ENCODE measurements at places on chromosomes 6 and 20. TPM values are rescaled to one million over a fixed set of nuclear protein-coding genes. Genes with fewer than 3 reads are reported as not detected.

DNA sequence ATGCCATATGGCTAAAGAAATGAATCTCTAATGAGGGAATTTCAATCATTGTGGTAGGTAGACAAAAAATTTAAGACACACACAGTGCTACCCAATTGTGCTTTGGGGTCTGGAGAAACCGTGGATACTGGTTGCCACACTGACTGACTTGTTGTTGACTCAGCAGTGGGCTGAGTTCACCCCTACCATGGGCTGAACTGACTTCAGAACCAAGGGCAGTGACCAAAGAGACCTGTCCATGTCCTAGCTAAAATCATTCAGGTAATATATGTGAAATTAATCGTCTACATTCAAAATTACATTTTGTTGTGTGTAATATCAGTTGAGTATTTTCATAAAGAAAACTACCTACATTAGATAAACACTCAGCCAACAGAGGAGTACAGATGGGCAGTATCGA lies 131.6 kb downstream of the PDE7B start:
- no peaks in the 10 kb centered on the region for H3K36me3 ChIP-seq
- no peaks in the 10 kb centered on the region for H3K4me1 ChIP-seq
- no peak overlapping the region for H3K4me3 ChIP-seq
- H3K27ac ChIP-seq = no peak overlapping the region
- H3K27me3 ChIP-seq = no peaks in the 10 kb centered on the region
- no peak for DNase-seq

- H3K4me3 ChIP-seq = no peak overlapping the region
- H3K4me1 ChIP-seq = peaks cover 8% of the 10 kb centered on the region
- no peak for DNase-seq
- peaks cover 9% of the 10 kb centered on the region for H3K36me3 ChIP-seq
Observed at GRCh38 chr6:7121700-7122241, 14.0 kb downstream of the RREB1 start.

- H3K27ac ChIP-seq = no peak overlapping the region
- no peaks in the 10 kb centered on the region for H3K27me3 ChIP-seq
- H3K4me3 ChIP-seq = no peak overlapping the region
Observed at GRCh38 chr6:17152703-17153102, 50.9 kb downstream of the STMND1 start.

GRCh38 chr20:19211661-19212468 lies 577 bp upstream of the SLC24A3 start:
- H3K4me3 ChIP-seq = no peak overlapping the region
- no peaks in the 10 kb centered on the region for H3K36me3 ChIP-seq
- peaks cover 9% of the 10 kb centered on the region for H3K27me3 ChIP-seq
- DNase-seq = no peak
- no peak overlapping the region for H3K27ac ChIP-seq

DNA sequence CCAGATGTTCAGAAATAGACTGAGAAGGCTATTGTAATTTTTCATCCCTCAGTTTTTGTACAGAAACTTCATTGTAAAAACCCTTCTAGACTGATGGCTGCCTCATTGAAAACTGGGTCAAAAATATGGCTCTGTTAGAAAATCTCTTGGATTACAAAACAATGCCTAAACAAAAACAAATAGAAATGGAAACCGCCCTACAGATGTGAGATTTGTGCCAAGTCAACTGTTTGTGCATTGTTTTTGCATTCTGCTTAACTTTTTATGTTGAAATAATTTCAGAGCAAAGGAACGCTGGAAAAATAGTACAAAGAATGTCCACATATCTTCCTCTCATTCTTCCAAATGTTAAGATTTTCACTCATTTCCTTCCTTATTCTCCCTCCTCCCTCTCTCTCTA lies 425.1 kb downstream of the FOXA2 start:
- H3K4me1 ChIP-seq = no peaks in the 10 kb centered on the region
- no peak for DNase-seq
- H3K27me3 ChIP-seq = no peaks in the 10 kb centered on the region

DNA sequence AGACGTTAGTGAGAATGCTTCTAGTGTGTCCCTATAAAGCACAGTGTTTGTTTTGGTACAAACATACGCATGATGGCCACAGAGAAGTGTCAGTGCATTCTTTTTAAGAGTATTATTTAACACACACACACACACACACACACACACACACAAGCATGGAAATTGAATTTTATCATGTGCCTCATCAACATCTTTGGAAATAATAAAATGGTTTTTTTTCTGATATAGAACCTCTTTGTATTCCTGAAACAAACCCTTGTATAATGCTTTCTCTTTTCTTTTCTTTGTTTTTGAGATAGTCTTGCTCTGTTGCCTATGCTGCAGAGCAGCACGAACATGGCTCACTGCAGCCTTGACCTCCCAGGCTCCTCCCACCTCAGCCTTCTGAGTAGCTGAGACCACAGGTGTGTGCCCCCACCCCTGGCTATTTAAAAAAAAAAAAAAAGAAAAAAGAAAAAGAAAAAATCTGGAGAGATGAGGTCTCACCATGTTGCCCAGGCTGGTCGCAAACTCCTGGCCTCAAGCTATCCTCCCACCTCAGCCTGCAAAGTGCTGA lies 116.2 kb upstream of the SYNDIG1 start:
- no peak overlapping the region for H3K27ac ChIP-seq
- no peak for DNase-seq
- H3K4me3 ChIP-seq = no peak overlapping the region

DNA sequence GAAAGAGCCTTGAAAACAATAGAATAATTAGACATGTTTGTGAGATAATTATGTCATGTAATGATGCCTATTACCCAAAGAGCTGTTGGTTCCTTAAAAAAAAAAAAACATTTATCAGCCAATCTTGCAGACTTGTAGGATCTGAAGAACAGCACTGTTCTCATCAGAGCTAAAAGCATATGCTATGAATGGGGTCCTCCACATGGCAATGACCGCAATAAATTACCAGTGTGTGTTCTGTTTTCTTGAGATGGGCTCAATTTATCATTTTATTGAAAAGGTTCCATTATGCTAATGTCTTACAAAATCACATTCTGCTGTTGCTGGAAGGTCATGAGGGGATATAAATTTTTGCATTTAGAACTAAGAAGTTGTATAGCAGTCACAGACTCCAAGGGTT lies 484.7 kb downstream of the PRKN start:
- H3K4me3 ChIP-seq = no peak overlapping the region
- no peak overlapping the region for H3K27ac ChIP-seq
- no peaks in the 10 kb centered on the region for H3K4me1 ChIP-seq
- H3K27me3 ChIP-seq = no peaks in the 10 kb centered on the region

GRCh38 chr6:21587179-21587960 lies 6.2 kb upstream of the SOX4 start:
- peaks cover 4% of the 10 kb centered on the region for H3K4me1 ChIP-seq
- no peaks in the 10 kb centered on the region for H3K36me3 ChIP-seq
- no peaks in the 10 kb centered on the region for H3K27me3 ChIP-seq
- peak overlapping the region; percentile 79 for H3K4me3 ChIP-seq

Gene XKR7
- not detected for polyA plus RNA-seq

DNA sequence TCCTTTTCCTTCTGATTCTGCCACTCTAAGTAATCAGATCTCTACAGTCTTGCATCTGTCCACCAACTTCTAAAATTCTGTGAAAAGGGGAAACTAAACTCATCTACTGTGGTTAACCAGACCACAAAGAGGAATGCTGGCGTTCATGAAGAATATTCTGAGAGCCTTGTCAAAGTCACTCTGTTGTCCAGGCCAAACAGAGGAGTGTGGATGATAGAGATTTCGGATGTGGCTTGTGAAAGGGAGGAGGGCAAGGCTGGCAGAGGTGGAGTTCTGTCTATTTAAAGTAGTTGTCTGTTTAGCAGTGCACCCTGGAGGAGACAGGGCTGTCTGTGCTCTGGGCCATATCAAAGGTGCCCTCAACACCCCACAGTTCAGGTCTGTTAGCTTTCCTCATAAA lies 33.9 kb downstream of the CCN2 start:
- H3K4me3 ChIP-seq = no peak overlapping the region
- H3K27ac ChIP-seq = no peak overlapping the region
- H3K4me1 ChIP-seq = no peaks in the 10 kb centered on the region
- no peaks in the 10 kb centered on the region for H3K27me3 ChIP-seq
- no peaks in the 10 kb centered on the region for H3K36me3 ChIP-seq

DNA sequence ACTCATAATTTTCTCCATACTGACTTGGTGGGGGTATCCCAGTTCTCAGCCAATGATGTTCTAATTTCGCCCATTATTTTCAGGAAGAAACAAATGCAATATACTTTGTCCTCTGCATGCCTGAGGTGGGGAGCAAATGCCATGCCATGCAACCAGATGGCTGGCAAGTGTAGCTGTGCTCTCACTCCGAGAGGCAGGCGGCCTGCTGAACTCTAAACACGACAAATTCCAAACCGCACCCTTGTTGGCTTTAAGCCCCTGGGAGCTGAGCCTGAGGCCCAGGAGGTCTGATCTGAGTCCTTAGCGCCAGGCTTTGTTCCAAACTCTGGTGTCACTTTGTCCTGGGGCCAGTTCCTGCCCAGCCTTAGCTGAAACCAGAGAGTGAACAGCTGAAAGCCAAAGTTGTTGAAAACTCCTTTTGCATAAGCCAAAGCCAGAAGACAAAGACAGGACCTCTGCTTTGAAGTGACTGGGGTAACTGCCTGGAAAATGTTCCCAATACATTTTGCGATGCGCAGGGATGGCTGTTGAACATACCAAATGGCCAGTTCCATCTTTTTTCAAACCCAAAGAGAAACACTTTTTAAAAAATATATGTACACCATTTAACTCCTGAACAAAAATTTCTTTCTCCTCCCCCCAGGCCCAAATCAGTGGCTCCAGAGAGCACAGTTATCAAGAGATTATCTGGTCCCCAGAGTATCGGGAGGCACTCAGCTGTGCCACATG lies 46.2 kb downstream of the TTI1 start:
- H3K27ac ChIP-seq = no peak overlapping the region
- H3K36me3 ChIP-seq = no peaks in the 10 kb centered on the region
- no peaks in the 10 kb centered on the region for H3K27me3 ChIP-seq
- peaks cover 25% of the 10 kb centered on the region for H3K4me1 ChIP-seq

DNA sequence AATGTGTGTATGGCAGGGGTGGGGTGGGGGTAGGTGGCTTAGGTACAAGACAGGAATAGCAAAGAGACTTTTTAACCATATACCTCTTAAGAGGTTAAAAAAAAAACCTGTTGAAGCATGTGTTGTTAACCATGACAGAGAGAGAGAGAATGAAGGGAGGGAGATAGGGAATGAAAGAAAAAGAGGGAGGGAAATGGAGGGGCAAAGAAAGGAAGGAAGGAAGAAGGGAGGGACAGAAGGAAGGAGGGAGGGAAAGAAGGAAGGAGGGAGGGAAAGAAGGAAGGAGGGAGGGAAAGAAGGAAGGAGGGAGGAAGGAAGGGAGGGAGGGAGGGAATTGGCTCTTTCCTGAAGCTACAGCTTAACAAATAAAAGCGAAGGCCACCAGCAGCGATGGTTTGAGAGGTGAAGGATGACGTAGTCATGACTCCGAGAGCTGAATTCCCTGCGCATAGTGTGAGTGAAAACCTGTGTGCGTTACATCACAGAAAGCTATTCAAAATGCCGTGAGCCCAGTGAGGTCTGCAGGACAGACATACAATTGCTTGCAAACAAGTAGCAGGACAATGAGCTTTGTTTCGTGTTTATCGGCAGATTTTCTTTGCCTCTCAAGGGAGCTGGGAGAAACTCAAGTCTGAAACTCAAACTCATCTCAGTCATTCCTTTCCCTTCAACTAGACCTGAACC lies 88.6 kb upstream of the NEDD9 start:
- H3K27ac ChIP-seq = no peak overlapping the region
- no peak for DNase-seq
- H3K36me3 ChIP-seq = peaks cover 15% of the 10 kb centered on the region

Gene BPIFB2
- not detected for polyA plus RNA-seq

DNA sequence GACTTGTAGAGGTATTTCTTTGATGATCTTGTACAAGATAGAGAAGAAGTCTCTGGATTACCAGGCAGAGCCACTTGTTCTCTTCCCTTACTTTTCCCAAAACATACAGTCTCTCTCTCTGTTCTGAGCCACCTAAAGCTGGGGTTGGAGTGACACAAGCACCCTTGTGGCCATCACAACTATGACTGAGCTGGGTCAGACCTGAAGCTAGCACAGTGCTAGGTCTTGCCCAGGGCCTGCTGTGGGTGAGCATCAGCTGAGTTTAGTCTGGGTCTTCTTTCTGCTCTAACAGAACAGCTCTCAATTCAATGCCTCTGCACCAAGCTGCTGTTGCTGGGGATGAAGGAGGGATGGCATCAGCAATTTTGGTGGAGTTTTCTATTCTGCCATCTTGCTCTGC lies 110.2 kb downstream of the HTR1B start:
- H3K4me3 ChIP-seq = no peak overlapping the region
- H3K27ac ChIP-seq = no peak overlapping the region
- H3K27me3 ChIP-seq = no peaks in the 10 kb centered on the region

DNA sequence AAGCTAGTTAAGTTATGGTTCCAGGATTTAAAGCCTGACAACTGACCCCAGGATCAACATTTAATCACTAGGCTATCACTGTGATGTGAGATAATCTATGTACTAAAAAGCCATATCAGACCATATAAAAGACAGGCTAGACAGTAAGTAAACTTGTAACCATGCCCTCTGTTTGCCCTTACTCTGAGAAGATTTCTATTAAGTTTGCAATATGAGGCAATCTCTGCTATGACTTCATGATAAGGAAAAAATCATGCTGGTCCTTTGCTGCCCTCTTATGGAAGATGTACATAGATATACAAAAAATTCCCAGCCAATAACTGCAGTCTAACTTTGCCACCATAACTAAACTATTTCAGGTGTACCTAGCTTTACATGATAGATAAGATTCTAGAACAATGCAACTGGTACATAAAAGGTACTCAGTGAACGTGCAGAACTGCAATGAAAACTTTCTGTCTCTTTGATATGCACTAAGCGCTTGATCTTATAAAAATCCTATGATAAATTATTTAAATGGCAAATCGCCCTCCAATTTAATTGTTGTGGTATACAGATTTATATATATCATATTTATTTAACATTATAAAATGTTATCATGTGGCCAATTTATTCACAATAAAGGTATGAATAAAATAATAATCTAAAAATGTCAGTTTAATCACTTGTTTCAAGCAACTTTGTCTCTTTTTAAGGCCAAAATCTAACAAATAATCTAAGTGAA lies 70.5 kb downstream of the FAM217A start:
- peaks cover 5% of the 10 kb centered on the region for H3K4me1 ChIP-seq
- H3K36me3 ChIP-seq = no peaks in the 10 kb centered on the region

Gene NPBWR2
- polyA plus RNA-seq = not detected

- no peaks in the 10 kb centered on the region for H3K27me3 ChIP-seq
- H3K27ac ChIP-seq = no peak overlapping the region
- no peak for DNase-seq
- no peak overlapping the region for H3K4me3 ChIP-seq
Observed at GRCh38 chr6:163149279-163149848, 265.2 kb upstream of the QKI start.

GRCh38 chr6:56370127-56370540 lies 122.8 kb upstream of the COL21A1 start:
- no peaks in the 10 kb centered on the region for H3K36me3 ChIP-seq
- no peak overlapping the region for H3K27ac ChIP-seq
- peaks cover 11% of the 10 kb centered on the region for H3K4me1 ChIP-seq
- no peak for DNase-seq
- H3K27me3 ChIP-seq = no peaks in the 10 kb centered on the region

DNA sequence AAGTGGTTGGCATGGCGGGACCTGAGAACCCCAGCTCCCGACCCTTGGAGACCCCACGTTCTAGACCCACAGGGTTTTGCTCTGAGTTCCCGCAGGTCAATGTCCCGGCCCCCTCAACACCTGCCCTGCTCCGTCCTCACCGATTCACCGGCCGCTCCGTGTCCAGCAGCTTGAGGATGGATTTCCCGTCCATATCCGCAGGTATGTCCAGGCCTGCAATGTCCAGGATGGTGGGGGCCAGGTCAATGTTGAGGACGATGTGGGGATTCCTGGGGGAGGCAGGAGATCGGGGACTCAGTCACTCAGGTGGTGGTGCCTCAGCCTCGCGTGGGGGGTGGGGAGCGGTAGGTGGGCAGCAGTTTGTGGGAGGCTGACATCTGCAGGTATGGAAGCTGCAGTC lies 106.7 kb downstream of the SULF2 start:
- H3K4me1 ChIP-seq = no peaks in the 10 kb centered on the region
- H3K27ac ChIP-seq = no peak overlapping the region
- DNase-seq = no peak
- no peaks in the 10 kb centered on the region for H3K36me3 ChIP-seq
- H3K4me3 ChIP-seq = no peak overlapping the region

Gene SLC22A3
- polyA plus RNA-seq = not detected
